Stimulated activated CD8-positive, alpha-beta memory T cell treated with anti-CD3 and anti-CD28 coated beads, Interleukin-4, amount 100 ng/mL, for 1 hour (primary cell): ENCODE measurements at places on chromosomes 5 and 9.

DNA sequence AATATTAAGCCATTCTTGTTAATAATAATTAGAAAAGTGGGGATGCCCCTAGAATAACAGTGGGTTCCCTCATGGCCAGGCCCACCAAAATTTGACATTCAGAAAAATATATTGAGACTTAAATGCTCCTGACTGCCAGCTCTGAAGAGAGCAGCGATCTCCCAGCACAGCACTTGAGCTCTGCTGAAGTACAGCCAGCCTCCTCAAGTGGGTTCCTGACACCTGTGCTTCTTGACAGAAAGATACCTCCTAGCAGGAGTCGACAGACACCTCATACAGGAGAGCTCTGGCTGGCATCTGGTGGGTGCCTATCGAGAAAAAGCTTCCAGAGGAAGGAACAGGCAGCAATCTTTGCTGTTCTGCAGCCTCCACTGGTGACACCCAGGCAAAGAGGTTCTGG lies 261.5 kb downstream of the DTWD2 start:
- no peak for DNase-seq

- no peak for DNase-seq
Observed at GRCh38 chr9:71716138-71716909, 52.0 kb downstream of the CEMIP2 start.

DNA sequence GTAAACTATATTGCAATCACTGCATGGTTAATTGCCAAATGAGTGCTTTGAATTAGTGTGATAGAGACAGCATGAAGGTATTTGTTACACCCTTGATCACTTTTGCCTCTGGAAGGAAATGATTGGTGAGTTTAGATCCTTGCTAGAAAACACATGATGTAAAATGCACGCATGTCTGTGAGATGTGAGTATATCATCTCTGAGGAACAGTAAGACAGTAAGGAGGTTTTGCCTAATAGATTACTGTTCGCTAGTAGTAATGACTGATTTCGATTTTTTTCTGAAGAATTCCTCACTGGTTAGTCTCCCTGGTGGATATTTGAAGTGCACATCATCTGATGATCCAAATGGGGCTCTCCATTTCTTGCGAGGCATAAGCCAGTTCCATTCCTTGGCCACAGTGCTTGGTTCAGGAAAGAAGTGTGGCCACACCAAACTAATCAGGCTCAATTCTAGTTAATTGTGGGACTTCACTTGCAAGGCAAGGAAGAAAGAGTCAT lies 156.4 kb upstream of the ADRA1B start:
- DNase-seq, result no peak

DNA sequence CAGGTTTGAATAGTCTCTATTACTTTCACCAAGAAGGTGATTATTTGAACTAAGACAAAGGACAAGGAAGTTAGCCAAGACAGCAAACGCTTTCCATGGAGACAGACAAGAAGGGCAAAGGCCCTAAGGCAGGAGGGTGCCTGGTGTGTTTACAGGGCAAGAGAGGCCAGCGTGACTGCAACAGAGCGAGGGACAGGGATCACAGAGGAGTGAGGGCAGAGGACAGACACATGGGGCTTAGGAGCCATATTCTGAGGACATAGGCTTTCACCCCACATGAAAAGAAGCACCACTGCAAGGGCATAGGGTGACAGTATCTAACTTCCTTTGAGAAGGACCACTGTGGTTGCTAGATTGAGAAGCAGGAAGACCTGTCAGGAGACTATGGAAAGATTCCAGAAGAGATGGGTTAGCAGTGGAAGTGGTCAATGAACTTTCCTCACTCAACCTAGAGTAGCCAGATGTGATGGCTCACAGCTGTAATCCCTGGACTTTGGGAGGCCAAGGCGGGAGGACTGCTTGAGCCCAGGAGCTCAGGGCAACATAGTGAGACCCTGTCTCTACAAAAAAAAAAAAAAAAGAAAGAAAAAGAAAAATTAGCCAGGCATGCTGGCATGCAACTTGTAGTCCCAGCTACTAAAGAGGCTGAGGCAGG lies 5.0 kb upstream of the HAVCR1 start:
- no peak for DNase-seq

DNA sequence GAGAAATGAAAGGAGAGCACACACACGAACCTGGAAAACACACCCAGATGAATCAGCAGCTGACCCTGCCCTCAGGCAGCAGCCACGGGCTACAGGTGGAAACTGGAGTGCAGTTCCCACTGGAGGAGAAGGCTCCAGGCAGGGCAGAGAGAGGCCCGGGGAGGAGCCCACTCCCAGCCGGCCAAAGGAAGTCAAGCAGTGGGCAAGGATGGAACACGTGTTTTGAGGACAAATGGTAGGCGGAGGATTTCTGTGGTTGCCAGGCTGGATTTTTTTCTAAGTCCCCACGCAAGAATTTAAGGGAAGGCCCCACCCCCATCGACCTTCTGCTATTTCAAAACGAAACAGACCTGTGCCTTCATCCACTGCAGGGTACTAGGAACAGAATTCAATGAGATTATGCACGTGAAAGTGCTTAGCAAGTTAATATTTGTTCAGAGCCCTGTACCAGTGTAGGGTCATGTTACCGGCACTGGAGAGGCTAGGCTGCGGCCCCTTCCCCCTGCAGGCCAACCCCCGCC lies 6.8 kb downstream of the EPB41L4B start:
- no peak for DNase-seq

DNA sequence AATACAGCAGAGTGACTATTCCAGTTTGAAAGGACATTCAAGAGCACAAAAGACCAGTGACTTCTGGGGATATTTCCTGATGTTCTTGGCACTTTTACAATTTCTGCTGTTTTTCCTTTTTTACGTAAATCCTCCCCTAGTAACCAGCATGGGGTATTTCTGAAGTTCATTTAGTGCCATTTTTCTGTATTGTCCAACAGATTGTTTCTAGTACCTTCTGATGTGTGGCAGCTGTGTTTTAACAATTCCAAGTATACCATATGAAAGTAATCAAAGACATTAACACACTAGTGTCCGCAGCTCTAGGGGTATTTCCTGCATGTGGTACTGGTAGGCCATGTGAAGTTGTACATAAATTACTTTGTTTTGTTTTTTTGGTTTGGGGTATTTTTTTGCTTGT lies 53.0 kb upstream of the SMARCA2 start:
- no peak for DNase-seq

DNA sequence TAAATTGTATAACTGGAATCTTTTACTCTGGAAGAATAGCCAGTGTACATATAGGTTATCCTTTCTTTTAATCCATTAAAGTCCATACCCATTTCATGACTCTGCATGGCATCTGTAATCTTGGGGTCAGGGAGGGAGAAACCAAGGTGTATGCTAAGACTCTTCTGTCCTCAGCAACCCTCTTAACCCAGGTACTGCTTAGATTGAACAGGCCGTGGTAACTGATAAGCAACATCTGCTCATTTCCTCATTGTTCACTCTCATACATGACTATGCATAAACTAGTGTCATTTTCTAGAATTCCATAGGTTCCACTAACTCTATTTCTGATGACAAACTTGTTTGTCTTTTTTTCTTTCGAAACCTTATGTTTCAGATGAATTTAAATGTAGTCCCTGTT lies 69.3 kb upstream of the IFNE start:
- no peak for DNase-seq

- DNase-seq, result no peak
Observed at GRCh38 chr5:75091597-75091996, 39.2 kb upstream of the GCNT4 start.

- DNase-seq, result no peak
Observed at GRCh38 chr9:94894094-94894699, 167.7 kb downstream of the AOPEP start.

GRCh38 chr5:174490728-174491127 lies 233.7 kb upstream of the MSX2 start:
- no peak for DNase-seq

- no peak for DNase-seq
Observed at GRCh38 chr5:21823076-21823574, 1030.0 kb downstream of the CDH12 start.

GRCh38 chr9:27504259-27504658 lies 19.8 kb upstream of the IFNK start:
- DNase-seq, result no peak

DNA sequence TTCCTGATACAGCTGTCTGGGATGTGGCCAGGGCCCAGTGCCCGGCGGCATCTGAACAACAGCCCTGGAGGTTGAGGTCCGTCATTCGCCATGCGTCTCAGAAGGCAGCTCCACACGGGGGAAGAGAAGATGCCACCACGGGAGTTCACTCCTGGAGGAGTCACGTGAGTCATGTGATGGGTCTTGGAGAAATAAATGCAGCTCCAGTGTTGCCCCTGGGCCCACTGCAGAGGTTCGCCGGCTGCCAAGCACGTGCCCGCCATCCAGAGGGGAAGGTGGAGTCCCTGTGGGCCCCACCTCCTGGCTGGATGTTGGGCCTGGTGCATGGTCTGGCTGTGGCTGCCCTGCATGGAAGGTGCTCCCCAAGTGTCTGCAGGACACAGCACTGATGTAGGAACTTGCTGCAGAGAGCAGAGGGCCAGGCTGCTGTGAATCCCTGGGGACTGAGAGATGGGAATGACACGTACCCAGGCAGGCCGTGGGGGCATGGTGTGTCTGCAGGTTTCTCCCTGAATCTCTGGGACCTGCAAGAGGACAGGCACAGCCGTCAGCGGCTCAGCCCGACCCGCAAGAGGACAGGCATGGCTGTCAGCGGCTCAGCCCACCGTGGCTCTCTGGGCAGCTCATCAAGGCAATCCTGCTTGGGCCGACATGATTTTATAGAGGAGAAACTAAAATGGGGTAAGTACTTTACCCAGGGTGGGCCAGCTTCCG lies 418.3 kb upstream of the IRX4 start:
- DNase-seq, result no peak

DNA sequence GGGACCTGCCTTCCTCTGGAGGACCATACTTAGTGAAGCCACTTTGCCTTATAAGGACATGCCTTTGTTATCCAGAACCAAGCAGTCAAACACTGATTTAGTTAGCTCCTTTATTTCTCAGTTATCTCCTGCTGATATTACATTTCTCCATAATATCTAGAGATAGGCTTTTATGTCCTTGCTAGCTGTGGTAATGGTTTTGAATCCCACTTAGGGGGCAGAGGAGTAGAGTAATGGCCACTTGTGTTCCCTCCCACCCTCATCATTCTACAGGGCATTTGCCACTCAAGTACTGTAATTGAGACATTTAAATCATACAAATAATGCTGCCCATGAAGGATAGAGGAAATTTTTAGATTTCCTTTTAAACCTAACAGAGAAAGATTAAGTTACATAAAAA lies 80.9 kb downstream of the DOCK8 start:
- no peak for DNase-seq

DNA sequence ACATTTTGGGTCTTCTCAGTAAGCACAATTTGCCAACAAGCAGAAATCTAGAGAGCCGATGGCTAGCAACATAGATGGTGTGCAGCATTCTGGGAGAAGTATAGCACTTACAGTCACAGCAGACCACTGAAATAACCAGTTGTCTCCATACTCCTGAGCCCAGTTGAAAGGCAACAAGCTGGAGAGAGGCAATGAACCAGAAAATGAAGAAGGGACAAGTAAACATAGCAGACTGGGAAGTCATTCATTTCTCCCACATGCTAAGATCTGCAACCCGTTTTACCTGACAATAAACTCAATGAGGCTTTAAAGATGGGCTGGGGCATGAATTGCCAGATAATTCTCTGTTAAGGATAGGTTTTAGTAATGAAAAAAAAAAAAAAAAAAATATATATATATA lies 575.6 kb upstream of the GRAMD2B start:
- no peak for DNase-seq

DNA sequence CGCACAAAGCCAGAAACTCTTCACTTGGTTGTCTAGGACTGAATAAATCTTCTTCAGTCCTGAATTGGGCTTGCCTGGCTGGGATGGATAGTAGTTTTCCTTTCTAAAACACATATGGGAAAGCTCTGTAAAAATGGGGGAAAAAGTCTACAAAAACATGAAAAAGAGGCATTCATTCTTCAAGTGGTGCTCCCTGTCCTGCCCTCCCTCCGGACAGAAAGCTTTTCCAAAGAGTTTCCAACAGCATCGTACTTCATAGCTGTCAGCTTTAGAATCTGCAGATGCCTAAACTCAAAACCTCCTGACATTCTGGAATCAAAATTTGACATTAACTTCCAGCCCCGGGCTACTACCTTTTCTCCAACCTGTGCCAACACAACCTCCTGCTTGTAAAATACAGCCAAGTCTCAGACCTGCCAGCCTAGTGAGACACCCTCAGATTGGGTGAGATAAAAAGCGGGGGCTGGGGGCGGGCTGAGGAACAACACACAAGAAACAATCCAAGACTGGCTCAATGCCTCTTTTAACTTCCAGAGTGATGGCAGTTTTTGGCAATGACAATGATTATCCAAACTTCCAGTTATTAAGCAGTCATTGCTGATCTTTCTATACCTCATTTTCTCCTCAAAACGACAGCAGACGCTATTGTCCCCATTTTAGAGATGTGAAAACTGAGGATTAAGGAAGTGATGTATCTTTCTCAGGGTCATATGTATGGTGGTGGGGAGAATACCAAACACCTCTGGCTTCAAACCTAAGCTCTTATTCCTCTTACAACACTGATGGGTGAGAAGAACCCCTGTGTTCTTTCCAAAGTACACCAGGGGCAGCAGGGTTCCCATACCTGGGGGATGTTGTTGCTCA lies 1.3 kb downstream of the TNC start:
- DNase-seq, result no peak

GRCh38 chr5:137870647-137871339 lies 3.1 kb downstream of the MYOT start:
- DNase-seq, result no peak

- DNase-seq, result no peak
Observed at GRCh38 chr5:133116601-133117000, 64.8 kb downstream of the HSPA4 start.

GRCh38 chr9:15403155-15403554 lies 19.5 kb upstream of the SNAPC3 start:
- no peak for DNase-seq

- no peak for DNase-seq
Observed at GRCh38 chr5:64691291-64691690, 988 bp downstream of the SHISAL2B start.

DNA sequence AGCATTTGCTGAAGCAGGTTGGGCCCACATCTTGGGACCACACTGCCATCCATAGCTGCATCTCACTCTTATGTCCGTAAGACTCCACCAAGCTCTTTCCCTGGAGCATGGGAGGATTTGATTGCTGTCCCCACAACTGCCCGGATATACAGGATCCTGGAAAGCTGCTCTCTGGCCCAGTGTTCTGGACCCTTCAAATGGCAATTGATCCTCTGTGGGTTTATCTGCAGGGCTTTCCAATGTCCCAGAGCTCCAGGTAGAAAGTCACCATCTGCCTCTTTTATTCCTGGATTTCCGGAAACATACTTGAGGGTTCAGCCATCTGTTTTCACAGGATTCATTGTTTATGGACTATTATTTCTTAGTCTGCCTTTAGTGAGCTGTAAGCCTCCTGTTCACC lies 214.6 kb downstream of the SREK1 start:
- no peak for DNase-seq
